Activated CD4-positive, alpha-beta T cell treated with anti-CD3 and anti-CD28 coated beads for 36 hours (primary cell): ENCODE measurements at places on chromosomes 5 and 9. TPM values are rescaled to one million over a fixed set of nuclear protein-coding genes. Genes with fewer than 3 reads are reported as not detected.

KCNT1 gene
- not detected for total RNA-seq

GBGT1 gene
- 4.8 TPM for total RNA-seq

KIF12 gene
- not detected for total RNA-seq

ARHGEF37 gene
- 1.7 TPM for total RNA-seq

CCDC112 gene
- total RNA-seq: 2.2 TPM

TNFSF8 gene
- 42.3 TPM for total RNA-seq

PLPP1 gene
- 7.9 TPM for total RNA-seq

NR2F1-AS1 gene
- total RNA-seq: not detected

NOXA1 gene
- total RNA-seq: 1.7 TPM

EGR1 gene
- 48.8 TPM for total RNA-seq

GNG10 gene
- total RNA-seq: 15.4 TPM

EGFLAM gene
- not detected for total RNA-seq

TRPM6 gene
- total RNA-seq: 0.07 TPM

AIF1L gene
- total RNA-seq: 1.4 TPM

EIF4EBP3 gene
- total RNA-seq: 17.3 TPM

FTMT gene
- not detected for total RNA-seq

PKD2L2 gene
- 0.30 TPM for total RNA-seq

C1QTNF2 gene
- total RNA-seq: not detected

GPR151 gene
- not detected for total RNA-seq

PRRT1B gene
- not detected for total RNA-seq

RNF38 gene
- 26.7 TPM for total RNA-seq

ZNF483 gene
- total RNA-seq: 2.5 TPM

ENC1 gene
- 0.67 TPM for total RNA-seq

PCDHB10 gene
- total RNA-seq: not detected

CTSV gene
- 0.74 TPM for total RNA-seq

GABBR2 gene
- not detected for total RNA-seq
